B cell (primary cell): ENCODE measurements at places on chromosomes 5 and 9. TPM values are rescaled to one million over a fixed set of nuclear protein-coding genes. Genes with fewer than 3 reads are reported as not detected.
A peak's percentile ranks its signal among the peaks of the same experiment; 100 is the strongest.

- no peak for DNase-seq
Measured at GRCh38 chr5:178389026-178389729, 156.6 kb upstream of the PHYKPL start.

DNA sequence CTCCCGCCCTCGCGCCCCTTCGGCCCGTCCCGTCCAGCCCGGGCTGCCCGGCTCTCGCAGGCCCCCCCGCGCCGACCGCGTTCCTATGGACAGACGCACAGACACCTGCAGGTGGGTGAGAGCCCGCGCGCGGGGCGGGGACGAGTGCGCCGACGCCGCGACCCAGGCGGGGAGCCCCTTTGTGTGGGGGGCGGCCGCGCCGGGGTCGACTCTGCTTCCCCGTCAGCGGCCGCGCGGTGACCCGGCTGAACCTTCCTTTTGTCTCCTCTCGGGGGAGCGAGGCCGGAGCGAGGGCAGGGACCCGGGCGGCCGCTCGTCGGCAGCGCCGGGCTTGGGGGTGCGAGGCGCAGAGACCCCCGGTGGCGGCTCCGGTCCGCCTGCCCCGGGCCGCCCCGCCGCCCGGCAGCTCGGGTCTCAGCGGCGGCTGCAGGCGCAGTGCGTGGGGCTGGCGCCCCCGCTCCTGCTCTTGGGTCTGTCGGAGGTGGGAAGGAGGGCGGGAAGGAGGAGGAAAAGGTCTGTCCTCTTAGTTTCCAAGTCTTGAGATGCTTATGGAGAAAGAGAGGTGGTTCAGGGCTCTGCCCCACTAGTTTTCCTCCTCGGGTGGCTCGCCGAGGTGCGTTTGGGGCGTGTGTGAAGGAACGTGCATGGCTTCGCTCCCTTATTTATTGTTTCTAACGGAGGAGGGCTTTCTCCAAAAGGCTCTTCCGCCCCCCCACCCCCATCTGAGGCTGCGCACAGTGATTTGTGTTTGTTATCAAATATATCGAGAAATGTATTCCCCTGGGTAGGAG is 576 bp downstream of the KIAA1958 start:
- DNase-seq, result peak; percentile 79

DNA sequence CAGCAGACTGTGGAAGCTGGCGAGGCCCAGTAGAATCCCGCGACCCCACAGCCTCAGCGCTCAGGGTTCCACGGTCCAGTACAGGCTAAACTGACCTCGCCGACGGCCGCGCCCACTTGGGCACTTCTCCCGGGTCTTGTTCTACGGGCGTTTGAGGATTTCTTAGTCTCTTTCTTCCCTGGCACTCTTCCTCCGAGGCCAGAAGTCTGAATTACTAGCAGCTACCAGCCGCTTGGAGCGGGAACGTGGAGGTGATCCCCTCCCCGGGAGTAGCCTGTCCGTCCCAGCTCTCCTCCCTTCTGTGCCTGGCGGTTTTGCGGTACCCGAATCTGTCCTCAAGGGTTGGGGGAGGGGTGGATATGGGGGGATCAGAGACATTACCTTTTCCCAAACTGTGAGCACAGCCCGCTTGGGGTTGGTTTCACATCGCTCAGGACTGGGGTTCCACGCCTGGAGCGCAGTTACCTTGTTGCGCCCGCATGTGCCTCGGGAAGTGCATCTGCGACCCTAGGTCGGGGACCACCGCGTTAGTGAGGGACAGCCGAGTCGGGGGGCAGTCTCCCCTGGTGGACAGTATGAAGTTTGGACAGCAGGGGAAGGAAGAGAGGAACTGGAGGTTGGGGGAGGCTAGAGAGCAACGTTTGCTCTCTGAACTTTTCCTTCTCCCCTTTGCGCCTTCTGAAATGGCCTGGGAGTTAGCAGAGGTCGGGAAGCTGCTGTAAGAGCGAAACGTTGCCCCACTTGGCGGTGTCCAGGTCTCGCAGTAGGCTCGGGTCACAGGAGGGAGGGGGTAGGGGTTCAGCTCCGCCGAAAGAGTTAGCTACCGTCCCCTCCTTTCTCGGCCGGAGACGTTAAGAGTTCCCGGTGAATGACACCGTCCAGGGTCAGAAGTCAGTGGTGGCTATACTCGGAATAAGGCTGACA is 190.8 kb downstream of the MEF2C start:
- peak; percentile 51 for DNase-seq

DNA sequence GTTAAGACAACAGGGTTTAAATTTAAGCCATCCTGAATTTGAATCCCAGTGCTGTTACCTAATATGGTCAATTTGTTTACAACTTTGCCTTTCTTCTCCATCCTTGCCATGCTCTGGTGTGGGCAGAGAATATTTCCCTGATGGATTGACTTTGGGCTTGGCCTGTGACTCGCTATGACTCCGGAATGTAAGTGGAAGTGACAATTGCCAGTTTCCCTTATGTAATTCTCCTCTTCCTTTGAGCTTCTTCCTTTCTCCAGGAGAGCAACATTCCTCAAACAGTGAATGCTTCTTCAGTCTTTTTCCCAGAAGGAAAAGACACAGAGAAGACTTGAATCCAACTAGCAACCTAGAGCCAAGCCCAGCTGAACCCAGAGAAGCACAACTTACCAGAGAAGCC is 159.1 kb downstream of the LURAP1L start:
- no peak for DNase-seq

PDGFRB gene
- 3.4 and 3.6 TPM in 2 replicates for total RNA-seq

GRCh38 chr5:150350524-150351344 is 6.8 kb upstream of the TCOF1 start:
- peak; percentile 58 for DNase-seq

CDKN2B-AS1 gene
- total RNA-seq, result 2.5 and 3.2 TPM in 2 replicates

SLC6A7 gene
- not detected in 2 replicates for total RNA-seq

HEXB gene
- total RNA-seq, result 47.1 and 55.3 TPM in 2 replicates

DNA sequence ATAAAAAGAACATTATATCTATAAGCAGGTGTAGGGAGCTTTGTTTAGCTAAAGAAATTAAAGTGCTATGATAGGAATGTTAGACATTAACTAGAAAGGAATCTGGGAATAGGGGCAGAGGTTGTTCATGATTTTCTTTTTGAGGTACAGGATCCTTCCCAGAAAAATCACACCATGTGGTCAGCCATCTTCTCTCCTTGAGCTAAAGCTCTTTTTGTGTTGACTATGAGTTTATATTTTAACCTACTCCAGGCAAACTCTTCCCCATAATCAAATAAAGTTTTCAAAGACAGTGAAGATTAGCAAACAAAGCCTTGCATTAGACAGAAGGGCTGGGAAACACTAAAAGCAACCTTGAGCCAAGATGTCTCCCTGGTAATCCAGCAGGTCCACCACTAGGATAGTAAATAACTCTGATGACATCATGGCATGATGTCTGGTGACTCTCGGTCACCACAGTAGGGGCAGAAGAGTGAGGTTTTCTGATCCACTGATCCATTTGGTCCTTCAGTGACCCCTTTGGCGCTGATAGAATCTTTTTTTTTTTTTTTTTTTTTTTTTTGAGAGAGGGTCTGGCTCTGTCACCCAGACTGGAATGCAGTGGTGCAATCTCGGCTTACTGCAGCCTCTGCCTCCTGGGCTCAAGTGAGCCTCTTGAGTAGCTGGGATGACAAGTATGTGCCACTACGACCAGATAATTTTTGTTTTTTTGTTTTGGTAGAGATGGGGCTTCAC is 30.6 kb upstream of the IL6ST start:
- no peak for DNase-seq

GRCh38 chr5:147854894-147855773 is 23.4 kb upstream of the SCGB3A2 start:
- no peak for DNase-seq

DNA sequence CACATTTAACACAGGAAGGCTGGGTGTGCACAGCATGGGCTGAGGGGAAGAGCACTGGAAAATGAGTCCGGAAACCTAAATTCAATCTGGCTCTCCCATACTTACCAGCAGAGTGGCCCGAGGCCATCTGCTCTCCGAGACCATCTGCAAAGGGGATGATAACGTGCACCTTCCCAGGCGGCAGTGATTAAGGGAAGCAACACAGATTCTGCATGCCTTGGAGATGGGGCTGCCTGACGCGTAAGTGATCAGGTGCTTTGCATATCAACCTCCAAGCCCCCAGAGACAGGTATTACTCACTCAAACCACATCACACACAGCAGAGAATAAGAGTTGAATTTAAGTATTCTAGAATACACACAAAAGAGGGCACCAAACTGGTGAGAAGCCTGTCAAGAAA is 9.1 kb downstream of the EPB41L4B start:
- peak; percentile 21 for DNase-seq

IL5 gene
- not detected in 2 replicates for total RNA-seq

CCDC112 gene
- 9.6 and 11.1 TPM in 2 replicates for total RNA-seq

SLC46A2 gene
- total RNA-seq, result not detected in 2 replicates

GRCh38 chr5:95923918-95924544 is 37.6 kb downstream of the ELL2 start:
- DNase-seq, result peak; percentile 52

- DNase-seq, result no peak
Measured at GRCh38 chr5:53991942-53992341, 318.4 kb downstream of the ARL15 start.

PCDHGA4 gene
- 1.1 TPM in 2 replicates for total RNA-seq

- no peak for DNase-seq
Measured at GRCh38 chr9:38107811-38108304, 38.8 kb upstream of the SHB start.

DNA sequence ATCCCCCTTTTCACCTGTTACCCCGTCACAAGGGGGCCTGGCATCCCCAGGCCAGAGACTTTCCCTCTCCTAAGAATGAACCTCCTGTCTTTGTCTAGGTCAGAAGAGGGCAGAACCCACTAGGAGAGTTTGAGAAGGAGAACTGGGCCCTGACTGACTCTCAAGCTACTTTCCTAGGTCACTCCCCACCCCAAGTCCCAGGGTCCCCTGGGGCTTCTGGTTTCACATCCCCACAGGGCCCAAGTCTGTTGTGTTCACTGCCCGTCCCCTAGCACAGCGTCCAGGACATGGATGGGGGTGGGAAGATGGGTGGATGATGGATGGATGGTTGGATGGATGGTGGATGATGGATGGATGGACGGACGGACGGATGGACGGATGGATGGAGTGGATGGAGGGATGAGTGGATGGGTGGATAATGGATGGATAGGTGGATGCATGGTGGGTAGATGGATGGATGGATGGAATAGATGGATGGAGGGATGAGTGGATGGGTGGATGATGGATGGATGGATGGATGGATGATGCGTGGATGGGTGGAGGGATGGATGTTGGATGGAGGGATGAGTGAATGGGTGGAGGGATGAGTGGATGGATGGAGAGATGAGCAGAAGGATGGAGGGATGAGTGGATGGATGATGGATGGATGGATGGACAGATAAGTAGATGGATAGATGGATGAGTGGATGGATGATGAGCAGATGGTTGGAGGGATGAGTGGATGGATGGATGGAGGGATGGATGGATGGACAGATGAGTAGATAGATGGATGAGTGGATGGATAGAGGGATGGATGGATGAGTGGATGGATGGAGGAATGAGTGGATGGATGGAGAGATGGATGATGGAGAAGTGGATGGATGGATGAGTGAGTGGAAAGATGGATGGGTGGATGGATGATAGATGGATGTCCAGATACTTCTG is 50.6 kb downstream of the KCNT1 start:
- DNase-seq, result no peak

- DNase-seq, result no peak
Measured at GRCh38 chr9:110047955-110048402, 160.0 kb downstream of the C9orf152 start.

- no peak for DNase-seq
Measured at GRCh38 chr5:32984851-32985610, 273.9 kb downstream of the NPR3 start.

RNF224 gene
- not detected in 2 replicates for total RNA-seq

DNA sequence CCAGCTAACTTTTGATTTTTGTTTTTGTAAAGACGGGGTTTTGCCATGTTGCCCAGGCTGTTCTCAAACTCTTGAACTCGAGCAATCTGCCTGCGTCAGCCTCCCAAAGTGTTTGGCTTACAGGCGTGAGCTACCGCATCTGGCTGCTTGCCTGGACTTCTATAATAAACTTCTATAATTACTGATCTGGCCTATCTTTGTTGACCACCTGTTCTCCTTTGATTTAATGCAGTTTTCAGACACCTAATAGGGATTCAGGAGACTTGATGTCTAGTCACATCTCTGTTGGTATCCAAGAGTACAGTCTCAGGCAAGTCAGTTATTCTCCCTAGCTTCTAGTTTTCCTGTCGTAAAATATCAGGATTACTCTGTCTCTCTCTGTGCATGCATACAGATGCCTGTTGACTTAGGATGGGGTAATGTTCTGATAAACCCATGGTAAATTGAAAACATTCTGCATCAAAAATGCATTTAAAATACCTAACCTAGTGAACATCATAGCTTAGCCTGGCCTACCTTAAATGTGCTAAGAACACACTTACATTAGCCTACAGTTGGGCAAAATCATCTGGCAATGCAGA is 51.5 kb upstream of the NR3C1 start:
- DNase-seq, result no peak

CXCL14 gene
- total RNA-seq, result not detected in 2 replicates

SAXO1 gene
- 0.07 TPM in 1 of 2 replicates, not detected in the other for total RNA-seq

- no peak for DNase-seq
Measured at GRCh38 chr5:34516686-34517085, 139.4 kb upstream of the RAI14 start.

DNA sequence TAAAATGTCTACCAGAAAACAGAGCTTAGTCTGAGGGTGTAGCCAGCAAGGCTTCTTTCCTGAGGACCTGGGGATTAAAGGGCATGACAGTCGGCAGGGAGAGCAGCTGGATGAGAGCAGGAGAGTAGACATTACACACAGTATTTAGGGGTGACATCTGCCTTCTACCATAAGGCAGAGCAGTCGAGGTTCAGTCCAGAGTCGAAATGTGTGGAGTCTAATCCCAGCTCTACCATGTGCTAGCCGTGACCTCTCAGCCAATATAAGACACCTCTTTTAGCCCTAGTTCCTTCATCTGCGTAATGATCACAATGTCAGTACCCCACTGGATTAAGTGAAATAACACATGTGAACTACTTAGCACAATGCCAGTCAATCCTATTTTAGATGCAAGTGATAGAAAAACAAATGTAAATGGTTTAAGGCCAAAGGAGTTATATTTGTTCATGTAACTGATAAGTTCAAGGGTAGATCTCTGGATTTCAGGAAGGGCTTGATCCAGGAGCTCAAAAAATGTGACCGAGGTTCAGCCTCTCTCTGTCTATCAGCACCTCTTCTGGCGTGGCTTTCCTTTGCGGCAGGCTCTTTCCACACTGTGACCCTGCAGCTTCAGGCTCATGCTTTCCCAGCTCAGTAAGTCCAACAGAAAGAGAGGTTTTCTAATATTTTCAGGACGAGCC is 16.2 kb upstream of the CPLX2 start:
- no peak for DNase-seq

DNA sequence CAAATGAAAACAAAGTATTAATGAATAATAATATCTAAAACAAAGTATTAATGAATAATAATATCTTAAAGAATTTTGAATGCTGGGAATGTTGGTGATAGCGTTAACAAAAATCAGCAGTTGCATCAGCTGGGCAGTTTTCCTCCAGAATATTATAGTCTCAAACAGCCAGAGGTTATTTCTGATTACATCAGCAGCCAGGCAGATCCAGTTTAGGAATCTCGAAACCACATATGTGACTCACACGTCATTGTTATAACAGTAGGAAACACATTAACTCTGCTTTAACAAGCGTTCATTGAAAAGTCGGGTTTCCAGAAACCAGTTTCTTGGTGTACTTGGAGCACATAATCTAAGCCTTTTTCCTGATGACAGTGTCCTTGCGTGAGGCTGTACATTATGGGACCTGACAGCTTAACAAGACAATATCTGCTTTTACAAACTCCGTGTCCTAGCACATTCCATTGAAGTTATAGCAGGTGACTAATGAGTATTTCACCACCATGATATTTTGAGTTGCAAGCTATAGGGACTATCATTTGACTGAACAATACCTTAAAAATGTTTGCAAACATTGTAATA is 559.5 kb upstream of the KLF4 start:
- DNase-seq, result no peak

GRCh38 chr9:90830977-90831376 is 29.4 kb downstream of the SYK start:
- DNase-seq, result peak; percentile 85

PTCD2 gene
- 10.1 and 10.5 TPM in 2 replicates for total RNA-seq
